Stimulated activated CD8-positive, alpha-beta memory T cell treated with anti-CD3 and anti-CD28 coated beads, Interleukin-7, amount 100 ng/mL, for 1 hour (primary cell): ENCODE measurements at places on chromosomes 4 and X.

DNA sequence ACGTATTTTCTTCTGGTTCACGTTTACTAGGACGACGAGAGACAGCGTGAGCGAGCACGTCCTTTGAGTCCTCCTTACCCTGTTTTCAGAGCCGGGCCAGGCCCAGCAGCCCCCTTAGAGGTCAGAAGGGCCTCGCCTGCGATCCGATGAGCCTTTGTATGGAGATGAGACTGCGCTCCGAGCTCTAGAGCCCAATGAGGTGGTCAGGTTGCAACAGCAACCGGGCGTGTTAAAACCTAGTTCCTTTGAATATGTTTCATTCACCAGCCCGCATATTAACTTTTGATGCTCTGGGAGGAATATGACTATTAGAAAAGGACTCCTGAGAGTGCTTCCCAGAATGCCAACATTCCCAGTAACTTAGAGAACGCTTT is 55.6 kb upstream of the TADA2B start:
- no peak for DNase-seq

- DNase-seq = no peak
These were observed 92.0 kb upstream of the TBL1X start for GRCh38 chrX:9372866-9373265.

DNA sequence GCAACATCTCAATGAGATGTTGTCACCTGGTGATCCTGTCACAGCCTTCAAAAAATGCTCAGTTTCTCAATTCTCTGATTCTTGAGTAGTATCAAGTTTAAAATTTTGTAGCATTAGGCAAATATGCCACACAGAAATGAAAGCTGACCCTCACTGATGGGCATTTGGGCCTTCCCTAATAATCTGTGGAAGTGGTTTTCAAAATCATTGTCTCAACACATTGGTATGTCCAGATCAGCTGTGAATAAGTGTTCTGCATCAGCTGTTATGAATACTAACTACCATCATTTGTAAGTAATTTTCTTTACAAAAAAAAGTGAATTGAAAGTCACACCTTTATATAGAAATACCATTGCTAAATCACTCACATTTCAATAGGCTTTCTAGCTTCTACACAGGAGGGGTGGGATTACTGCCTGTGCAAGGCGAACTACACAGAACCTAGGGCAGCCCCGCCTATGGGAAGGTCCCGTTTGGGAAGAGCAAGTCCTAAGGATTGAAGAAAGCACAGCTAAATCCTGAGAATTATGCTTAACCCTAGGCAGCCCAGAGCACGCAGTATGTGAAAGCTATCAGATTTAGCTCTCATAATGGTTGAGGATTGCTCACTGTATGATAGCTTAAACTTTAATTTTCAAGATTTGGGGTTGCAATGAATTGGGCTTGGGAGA is 73.4 kb downstream of the GPC3 start:
- DNase-seq = no peak

- no peak for DNase-seq
These were observed 24.6 kb upstream of the GPR50 start for GRCh38 chrX:151151665-151152267.

- no peak for DNase-seq
These were observed 37.0 kb downstream of the HTRA3 start for GRCh38 chr4:8306511-8307021.

DNA sequence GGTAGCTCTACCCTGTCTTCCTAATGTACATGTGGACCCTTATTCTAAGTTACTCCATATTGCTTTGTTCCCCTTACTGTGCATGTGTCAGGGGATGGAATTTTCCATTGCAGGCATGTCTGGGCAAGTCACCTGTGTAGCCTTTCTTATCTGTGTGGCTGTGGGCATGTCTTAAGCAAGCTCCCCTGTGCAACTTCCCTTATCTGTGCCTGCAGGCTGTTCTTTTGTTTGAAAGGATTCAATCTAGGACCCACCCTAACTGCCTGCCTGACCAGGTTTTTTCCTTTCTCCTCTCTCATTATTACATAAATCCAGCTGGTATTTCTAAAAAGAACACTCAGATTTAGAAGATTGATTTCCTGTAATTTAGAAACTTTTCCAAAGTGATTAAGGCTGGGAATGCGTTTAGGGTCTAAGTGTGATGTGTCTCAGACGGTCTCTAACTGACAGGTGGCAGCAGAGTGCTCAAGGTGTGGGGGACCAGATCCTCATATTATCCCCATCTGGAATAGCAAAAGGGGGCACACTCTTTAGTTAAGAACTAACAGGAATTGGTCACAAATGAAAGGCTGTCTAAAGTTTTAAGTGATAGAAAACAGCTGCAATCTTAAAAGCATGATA is 198.9 kb upstream of the PPP1R2C start:
- no peak for DNase-seq

- no peak for DNase-seq
These were observed 129.1 kb upstream of the PITX2 start for GRCh38 chr4:110751986-110752385.

- no peak for DNase-seq
These were observed 322.0 kb downstream of the TMA16 start for GRCh38 chr4:163816494-163816893.

GRCh38 chr4:142909908-142910307 is 63.8 kb upstream of the INPP4B start:
- no peak for DNase-seq

DNA sequence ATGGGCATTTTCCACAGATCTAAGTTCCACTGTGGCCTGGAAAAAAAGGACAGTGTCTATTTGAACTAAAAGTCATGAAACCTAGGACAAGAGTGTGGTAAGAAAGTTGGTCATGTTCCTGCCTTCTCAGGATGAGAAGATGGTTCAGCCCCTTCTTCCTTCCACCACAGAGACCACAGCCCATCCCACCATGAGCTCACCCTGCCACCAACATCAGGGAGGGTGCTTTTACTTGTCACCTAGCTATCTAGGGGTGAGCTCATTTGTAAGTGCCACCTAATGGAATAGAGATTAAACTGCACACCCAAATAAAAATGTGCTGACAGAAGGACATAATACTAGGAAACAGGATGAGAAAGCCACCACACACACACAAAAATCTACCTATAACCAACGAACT is 235.9 kb downstream of the SPIN4 start:
- no peak for DNase-seq

DNA sequence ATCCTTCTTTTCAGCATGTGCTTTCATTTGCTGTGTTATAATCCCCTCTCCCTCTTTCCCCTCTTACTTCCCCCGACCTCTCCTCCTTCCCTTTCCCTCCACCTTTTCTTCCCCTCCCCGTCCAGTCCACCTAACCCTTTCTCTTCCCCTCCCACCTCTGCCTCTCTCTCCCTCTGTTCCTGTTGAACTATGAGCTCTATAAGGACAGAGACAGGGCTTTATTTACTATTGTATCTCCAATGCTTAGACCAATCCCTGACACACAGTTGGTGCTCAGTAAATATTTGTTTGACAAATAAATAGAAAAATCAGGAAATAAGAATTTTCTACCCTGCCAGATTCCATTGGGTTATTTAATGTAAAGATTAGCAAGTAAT is 60.8 kb downstream of the EGF start:
- no peak for DNase-seq

GRCh38 chr4:71266090-71266794 is 72.6 kb upstream of the SLC4A4 start:
- no peak for DNase-seq

DNA sequence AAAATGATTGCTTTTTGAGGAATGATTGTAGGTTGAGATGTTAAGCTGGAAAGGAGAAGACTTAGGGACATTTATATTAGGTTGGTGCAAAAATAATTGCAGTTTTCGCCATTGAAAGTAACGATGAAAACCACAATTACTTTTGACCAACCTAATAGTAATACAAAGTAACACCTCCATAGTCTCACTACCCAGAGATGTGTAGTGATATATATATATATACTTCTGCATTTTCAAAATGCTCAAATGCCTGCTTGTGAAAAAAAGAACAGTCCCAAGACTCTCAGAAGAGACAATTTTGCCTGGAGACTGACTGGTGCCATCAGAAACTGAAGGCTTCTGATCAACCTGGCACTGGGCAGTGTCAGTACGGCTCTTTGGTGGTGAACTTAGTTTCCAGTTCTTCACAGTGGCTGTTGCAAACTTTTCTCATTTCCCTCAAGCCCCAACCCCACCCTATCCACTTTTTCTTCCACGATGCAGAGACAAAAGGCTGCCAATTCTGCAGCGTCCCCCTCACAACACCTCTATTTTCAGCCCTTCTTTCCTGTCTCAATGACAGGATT is 35.1 kb upstream of the TAPT1 start:
- no peak for DNase-seq

DNA sequence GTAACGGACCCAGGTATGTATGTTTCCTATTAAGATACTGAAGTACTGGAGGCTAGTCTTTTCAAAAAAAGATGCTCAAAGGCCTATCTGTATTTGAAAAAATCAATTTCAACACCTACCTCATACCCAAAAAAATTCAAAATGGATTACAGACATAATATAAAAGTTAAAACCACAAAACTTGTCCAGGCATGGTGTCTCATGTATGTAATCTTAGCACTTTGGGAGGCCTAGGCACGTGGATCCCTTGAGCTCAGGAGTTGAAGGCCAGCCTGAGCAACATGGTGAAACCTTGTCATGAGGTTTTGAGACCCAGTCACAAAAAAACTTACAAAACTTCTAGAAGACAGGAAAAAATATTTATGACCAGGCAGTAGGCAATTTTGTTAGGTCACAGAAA is 16.7 kb downstream of the RBMX start:
- DNase-seq = no peak

GRCh38 chr4:48640699-48641098 is 139.4 kb downstream of the FRYL start:
- no peak for DNase-seq

DNA sequence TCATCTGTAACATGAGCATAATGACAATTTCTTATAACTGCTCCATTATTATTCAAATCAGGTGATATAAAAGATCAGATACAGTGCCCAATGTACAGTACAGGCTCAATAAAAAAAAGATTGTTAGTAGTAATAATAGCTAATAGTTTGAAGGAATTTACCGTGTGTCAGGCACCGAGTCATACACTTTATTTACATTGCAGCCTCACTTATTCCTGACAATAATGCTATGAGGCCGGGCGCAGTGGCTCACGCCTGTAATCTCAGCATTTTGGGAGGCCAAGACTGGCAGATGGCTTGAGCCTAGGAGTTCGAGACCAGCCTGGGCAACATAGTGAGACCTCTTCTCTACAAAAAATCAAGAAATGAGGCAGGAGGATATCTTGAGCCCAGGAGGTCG is 10.1 kb upstream of the MAP7D3 start:
- DNase-seq = no peak

DNA sequence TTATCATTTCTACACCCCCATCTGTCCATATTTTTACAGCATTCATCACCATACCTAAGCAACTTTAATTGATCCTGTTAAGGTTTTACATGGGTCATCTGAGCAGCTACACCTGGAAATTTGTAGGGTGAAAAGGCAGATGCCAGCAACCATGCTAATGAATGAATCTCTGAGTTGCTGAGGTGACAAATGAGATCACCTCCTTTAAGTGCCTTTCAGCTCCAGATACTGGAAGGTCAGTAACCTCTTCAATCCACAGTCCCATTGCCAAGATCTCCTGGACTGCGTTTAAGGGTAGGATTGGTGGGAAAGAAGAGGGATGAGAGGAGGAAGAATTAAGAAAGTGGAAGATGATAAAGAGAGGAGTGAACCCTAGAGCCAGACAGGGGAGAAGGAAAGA is 8.5 kb upstream of the BMP3 start:
- no peak for DNase-seq

DNA sequence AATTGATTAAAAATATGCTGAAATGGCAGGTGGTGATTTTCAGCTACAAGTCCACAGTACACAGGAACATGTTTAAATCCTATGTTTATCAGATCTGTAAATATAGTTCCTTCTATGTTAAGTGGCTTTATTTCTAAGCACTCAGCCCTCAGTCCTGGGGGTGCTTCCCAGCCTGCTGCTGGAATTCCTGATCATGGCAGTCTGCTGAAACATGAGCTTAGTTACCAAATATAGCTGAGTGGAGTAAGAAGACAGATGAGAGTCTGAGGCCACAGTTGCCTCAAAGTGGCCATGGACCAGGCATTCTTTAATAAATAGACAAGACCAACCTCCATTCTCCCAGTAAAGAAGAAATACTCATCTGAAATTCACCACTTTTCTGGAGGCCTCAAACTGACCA is 17.1 kb upstream of the DDX60 start:
- no peak for DNase-seq

GRCh38 chr4:88054901-88055300 is 47.5 kb downstream of the PKD2 start:
- no peak for DNase-seq

DNA sequence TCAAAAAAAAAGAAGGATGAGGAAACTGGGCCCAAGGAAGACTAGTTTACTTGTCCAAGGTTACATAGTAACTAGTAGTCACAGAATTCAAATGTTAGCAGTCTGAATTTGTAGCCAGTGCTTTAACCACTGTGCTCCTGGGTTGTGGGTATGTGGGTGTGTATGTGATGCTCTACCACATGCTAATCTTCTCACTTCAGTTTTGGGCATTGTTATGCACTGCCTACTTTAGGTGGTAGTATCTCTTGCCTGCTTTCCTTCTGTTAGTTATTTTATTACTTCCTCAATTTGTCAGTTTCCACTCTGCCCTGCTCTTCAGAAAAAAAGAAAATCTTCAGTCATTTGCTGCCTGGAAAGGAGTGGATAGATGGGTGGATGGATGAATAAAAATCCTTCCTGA is 219.2 kb downstream of the RPA4 start:
- DNase-seq = no peak

- no peak for DNase-seq
These were observed 1009.0 kb upstream of the LCORL start for GRCh38 chr4:19030536-19030935.

- DNase-seq = no peak
These were observed 297.6 kb upstream of the STS start for GRCh38 chrX:6849716-6850414.

DNA sequence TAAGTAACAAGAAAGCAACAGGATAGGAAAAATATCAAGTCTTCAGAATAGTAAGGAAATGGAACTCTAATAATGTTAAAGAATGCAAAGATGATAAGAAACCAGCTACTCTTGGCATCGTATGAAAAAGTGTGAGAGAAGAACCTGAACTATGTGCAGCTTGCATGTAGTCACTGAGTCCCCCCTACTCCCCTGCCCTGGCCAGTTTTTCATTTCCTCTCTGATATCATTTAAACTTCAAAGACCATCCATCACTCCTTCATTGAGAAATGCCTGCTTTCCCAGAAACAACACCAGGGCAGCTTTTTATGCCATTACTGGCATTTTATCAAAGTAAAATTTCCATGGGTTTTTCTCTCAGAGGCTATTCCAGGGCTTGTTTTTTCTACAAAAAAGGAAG is 28.1 kb downstream of the INPP4B start:
- DNase-seq = no peak

GRCh38 chr4:144574000-144574399 is 72.0 kb upstream of the HHIP start:
- no peak for DNase-seq

DNA sequence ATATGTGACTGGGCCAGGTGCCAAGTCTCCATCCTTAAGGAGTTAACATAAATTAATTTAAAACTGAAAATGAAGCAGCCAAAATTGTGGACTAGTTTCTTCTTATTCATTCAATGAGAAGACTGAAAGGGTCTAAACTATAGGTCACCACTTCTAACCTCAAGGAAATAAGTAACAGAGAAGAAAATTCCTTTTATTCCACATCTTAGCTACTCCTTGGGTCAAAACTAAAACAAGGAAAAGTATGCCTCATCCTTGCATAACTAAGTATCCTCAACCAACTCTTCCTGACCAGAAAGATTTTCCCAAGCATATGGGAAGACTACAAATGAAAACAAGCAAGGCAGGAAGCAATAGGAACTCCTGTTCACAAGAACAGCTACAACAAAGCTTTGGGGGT is 71.2 kb downstream of the ZNF827 start:
- no peak for DNase-seq
